ENCODE measurements at places on chromosomes 12 and 14.

GRCh38 chr12:26453246-26453645, 257.9 kb downstream of the SSPN start:
- DNase-seq = no peak

GRCh38 chr14:91410771-91411536, 6.7 kb downstream of the CCDC88C start:
- DNase-seq = no peak

GRCh38 chr12:20213723-20214625, 154.4 kb upstream of the PDE3A start:
- no peak for DNase-seq

GRCh38 chr14:103753774-103754173, 38.2 kb downstream of the ZFYVE21 start:
- DNase-seq = no peak

- peak; percentile 77 for DNase-seq
These were observed 53.9 kb downstream of the ZC3H14 start for GRCh38 chr14:88616697-88617096.

DNA sequence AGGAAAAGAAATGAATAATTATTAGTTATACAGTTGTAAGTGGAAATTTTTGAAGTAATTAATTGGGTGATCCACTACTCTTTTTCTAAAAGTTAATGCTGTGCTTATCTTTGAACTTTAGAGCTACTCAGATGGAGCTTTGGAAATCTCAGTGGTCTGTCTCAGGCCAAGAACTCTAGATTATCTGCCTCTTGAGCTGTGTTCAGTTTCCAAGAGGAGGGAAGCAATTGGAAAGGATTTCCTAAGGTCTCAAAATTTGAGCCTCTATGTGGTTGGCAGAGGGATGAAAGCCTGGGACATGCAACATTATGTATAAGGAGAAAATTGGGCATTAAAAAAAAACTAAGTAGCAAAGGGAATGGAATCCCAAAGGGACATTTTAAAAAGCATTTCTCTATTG, 334.0 kb upstream of the PRICKLE1 start:
- DNase-seq = no peak

All from keratinocyte (primary cell).